ENCODE measurements at places on chromosomes 16 and 17. TPM values are rescaled to one million over a fixed set of nuclear protein-coding genes. Genes with fewer than 3 reads are reported as not detected.

Gene TSPOAP1
- polyA plus RNA-seq = 4.7 TPM

Gene ABCA8
- 47.4 TPM for polyA plus RNA-seq

Gene CHTF18
- polyA plus RNA-seq = 69.8 TPM

Gene ITPRIPL2
- polyA plus RNA-seq = 8.9 TPM

Gene EME1
- polyA plus RNA-seq = 1.5 TPM

Gene CD68
- polyA plus RNA-seq = 207 TPM

Gene IL17C
- polyA plus RNA-seq = not detected

Gene GJD3
- not detected for polyA plus RNA-seq

Gene NATD1
- 3.0 TPM for polyA plus RNA-seq

Gene CDH1
- polyA plus RNA-seq = 0.27 TPM

Gene PLLP
- 1.5 TPM for polyA plus RNA-seq

Gene OR1A1
- not detected for polyA plus RNA-seq

Gene KCNJ12
- 0.77 TPM for polyA plus RNA-seq

Gene SP2
- 4.5 TPM for polyA plus RNA-seq

Gene ZSCAN32
- polyA plus RNA-seq = 11.5 TPM

Gene E4F1
- 121 TPM for polyA plus RNA-seq

Gene CEP295NL
- polyA plus RNA-seq = 3.7 TPM

Gene KRTAP1-1
- not detected for polyA plus RNA-seq

Gene SCARF1
- polyA plus RNA-seq = 19.1 TPM

Gene PLXDC1
- polyA plus RNA-seq = 5.6 TPM

Gene TNP2
- polyA plus RNA-seq = not detected

Gene KRT33B
- not detected for polyA plus RNA-seq

Gene CDH13
- 3.3 TPM for polyA plus RNA-seq

Gene NPIPA7
- 18.6 TPM for polyA plus RNA-seq

Gene CCL23
- polyA plus RNA-seq = 3.3 TPM

Gene RBFOX1
- 0.53 TPM for polyA plus RNA-seq

All from adrenal gland (tissue), 19 donors.